HFFc6 (cell line): ENCODE measurements at places on chromosomes 4 and X. TPM values are rescaled to one million over a fixed set of nuclear protein-coding genes. Genes with fewer than 3 reads are reported as not detected.

DNA sequence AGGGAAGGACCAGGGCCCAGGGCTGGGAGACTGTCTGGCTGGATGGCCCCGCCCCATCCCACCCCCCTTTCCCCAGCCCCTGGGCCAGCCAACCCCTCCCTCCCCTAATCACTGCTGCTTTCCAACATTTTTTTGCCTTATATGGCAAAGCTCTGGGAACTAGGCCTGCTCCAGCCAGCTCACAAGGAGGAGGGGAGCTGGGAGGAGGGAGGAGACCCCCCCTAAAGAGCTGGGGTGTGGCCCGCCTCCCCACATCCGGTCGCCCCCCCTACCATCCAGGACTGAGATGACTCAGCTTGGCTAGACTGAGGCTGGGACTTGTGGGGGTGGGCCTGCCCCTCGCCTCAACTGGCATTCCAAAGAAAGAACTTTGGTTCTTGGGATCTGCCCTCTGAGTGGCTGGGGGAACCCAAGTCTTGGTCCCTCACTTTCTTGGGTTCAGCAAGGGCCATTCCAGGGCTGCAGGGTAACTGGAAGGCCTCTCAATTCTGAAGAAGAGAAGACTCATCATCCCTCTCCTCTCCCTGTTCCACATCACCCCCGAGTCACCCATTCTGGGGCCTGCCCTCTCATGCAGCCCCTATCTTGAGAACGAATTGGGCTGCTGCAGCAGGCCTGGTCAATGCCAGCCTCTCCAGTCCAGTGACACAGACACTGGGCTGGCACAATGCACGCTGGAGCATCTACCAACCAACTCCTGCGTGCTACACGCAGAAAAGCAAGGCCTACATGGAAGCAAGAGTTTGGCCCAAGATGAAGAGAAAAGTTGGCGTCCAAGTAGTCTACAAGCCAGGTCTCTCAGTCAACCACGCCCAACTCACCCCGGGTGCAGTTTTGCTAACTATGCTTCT lies 4.8 kb downstream of the FLNA start:
- H3K27me3 ChIP-seq: peaks cover 13% of the 10 kb centered on the region
- peak; percentile 91 for DNase-seq

DNA sequence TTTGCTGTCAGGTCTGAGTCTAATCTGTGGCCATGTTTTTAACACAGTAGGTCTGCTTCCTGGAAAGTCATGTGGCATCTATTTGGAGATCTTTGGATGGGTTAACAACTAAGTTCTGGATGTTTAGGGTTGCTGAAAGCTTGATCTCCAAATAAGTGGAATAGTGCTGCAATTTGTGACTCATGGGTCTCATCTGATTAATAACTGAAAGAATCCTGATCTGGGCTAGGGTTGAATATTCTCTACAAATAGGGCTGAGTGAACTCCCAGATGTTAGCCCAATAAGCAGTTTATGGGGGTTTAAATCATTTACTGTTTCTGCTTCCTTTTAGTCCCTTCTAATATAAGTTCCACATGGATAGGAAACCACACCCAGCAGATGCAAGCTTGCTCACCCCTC lies 23.1 kb downstream of the CT47C1 start:
- no peaks in the 10 kb centered on the region for H3K36me3 ChIP-seq
- peaks cover 23% of the 10 kb centered on the region for H3K4me1 ChIP-seq
- peaks cover 6% of the 10 kb centered on the region for H3K27me3 ChIP-seq
- no peak overlapping the region for H3K27ac ChIP-seq
- no peak for DNase-seq

Gene EBP
- 28.9 to 39.5 TPM (median 38.8 TPM) in 3 replicates for total RNA-seq

- peaks cover 19% of the 10 kb centered on the region for H3K36me3 ChIP-seq
- no peak overlapping the region for H3K27ac ChIP-seq
- no peak overlapping the region for H3K4me3 ChIP-seq
- DNase-seq: peak; percentile 92
- no peaks in the 10 kb centered on the region for H3K4me1 ChIP-seq
Measured at GRCh38 chr4:1323635-1324442, 23.2 kb upstream of the UVSSA start.

DNA sequence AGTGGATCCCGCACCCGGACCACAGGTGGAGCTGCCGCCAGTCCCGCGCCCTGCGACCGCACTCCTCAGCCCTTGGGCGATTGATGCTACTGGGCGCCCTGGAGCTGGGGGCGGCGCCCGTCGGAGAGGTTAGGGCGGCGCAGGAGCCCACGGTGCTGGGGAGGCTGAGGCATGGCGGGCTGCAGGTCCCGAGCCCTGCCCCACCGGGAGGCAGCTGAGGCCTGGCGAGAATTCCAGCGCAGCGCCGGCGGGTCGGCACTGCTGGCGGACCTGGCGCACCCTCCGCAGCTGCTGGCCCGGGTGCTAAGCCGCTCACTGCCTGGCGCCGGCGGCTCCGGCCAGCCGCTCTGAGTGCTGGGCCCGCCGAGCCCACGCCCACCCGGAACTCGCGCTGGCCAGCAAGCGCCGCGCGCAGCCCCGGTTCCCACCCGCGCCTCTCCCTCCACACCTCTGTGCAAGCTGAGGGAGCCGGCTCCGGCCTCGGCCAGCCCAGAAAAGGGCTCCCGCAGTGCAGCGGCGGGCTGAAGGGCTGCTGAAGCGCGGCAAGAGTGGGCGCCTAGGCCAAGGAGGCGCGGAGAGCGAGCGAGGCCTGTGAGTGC lies 1256.5 kb downstream of the STIM2 start:
- DNase-seq: no peak
- peaks cover 12% of the 10 kb centered on the region; the same call in 1 of the 2 replicates for H3K4me1 ChIP-seq
- no peak overlapping the region; the same call in 1 of the 2 replicates for H3K27ac ChIP-seq
- H3K36me3 ChIP-seq: peaks cover 10% of the 10 kb centered on the region

DNA sequence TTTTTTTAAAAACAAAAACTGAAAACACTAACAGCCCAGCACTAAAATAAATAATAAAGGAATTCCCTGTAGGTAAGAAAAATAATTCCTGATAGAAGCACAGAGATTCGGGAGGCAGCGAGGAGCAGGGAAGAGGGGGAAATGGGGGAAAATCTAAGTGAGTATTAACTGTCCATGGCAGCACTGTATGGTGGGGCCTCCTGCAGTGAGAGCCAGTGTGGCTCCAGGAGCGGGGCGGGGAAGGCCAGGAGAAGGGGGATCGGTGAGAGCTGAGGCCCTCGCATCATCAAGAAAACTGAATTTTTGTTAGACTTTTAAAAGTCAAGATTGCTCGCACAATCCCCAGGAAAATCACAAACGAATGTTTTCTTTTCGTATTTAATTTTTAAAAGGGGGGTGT lies 14.1 kb downstream of the RNF212 start:
- H3K27ac ChIP-seq: no peak overlapping the region
- H3K4me3 ChIP-seq: no peak overlapping the region
- peaks cover 31% of the 10 kb centered on the region for H3K27me3 ChIP-seq

Gene HTR2C
- not detected in 2 replicates for total RNA-seq

Gene IBSP
- not detected in 3 replicates for total RNA-seq

- H3K4me3 ChIP-seq: no peak overlapping the region
- no peak for DNase-seq
- H3K4me1 ChIP-seq: no peaks in the 10 kb centered on the region
Measured at GRCh38 chr4:145107126-145107525, 9.0 kb downstream of the ABCE1 start.

- peaks cover 9% of the 10 kb centered on the region for H3K36me3 ChIP-seq
- peaks cover 33% of the 10 kb centered on the region for H3K4me1 ChIP-seq
- DNase-seq: peak; percentile 54
- H3K27ac ChIP-seq: peak overlapping the region; percentile 86
- H3K27me3 ChIP-seq: peaks cover 4% of the 10 kb centered on the region
- peak overlapping the region; percentile 83 for H3K4me3 ChIP-seq
Measured at GRCh38 chrX:74535408-74536151, 78.8 kb downstream of the RLIM start.

Gene TACR3
- not detected in 3 replicates for total RNA-seq

DNA sequence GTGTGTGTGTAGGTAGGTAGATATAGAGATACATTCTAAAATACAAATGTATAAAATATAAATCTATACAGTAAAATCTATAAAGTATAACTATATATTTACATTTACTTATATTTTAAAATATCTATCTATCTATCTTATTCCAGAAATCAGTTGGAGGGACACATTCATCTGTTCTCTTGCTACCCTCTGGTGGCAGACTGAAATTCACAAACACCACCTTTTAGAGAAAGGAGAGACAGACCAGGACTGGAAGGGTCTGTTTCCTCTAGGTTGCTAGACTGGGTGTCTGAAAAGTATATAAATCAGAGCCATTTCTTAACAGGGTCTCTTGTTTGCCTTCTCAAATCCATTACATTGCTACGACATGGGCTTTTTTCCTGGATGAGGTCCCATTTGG lies 343.0 kb downstream of the OPHN1 start:
- H3K36me3 ChIP-seq: peaks cover 7% of the 10 kb centered on the region; the same call in 1 of the 2 replicates
- H3K27ac ChIP-seq: no peak overlapping the region
- H3K4me1 ChIP-seq: peaks cover 3% of the 10 kb centered on the region

GRCh38 chr4:111064342-111064993 lies 441.6 kb upstream of the PITX2 start:
- peak; percentile 93 for DNase-seq
- no peaks in the 10 kb centered on the region; the same call in 1 of the 2 replicates for H3K4me1 ChIP-seq
- no peaks in the 10 kb centered on the region for H3K36me3 ChIP-seq

GRCh38 chrX:49878128-49878833 lies 1.0 kb upstream of the USP27X start:
- peak overlapping the region; percentile 84 for H3K27ac ChIP-seq
- peak overlapping the region; percentile 89 for H3K4me3 ChIP-seq
- H3K36me3 ChIP-seq: no peaks in the 10 kb centered on the region

DNA sequence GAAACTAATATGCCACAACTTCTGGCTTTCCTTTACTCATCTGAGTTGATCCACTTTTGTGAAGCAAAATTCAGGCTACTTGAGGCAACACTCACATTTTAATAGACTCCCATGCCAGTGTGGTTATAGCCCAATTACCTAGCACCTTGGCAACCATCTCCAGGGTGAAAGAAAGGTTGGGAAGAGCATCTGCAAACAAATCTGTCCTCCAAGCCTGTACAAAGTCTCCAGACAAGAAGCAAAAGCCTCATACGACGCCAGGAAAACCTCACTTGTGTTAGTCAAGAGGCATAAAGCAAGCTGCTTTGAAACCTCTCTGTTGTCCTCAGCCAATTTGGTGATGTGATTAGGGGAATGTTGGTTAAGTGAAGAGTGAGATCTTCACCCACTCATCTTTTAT lies 246.6 kb downstream of the THOC2 start:
- H3K36me3 ChIP-seq: no peaks in the 10 kb centered on the region
- H3K4me3 ChIP-seq: no peak overlapping the region
- no peaks in the 10 kb centered on the region; the same call in 1 of the 2 replicates for H3K27me3 ChIP-seq
- H3K27ac ChIP-seq: peak overlapping the region; percentile 73
- peaks cover 80% of the 10 kb centered on the region for H3K4me1 ChIP-seq
- no peak for DNase-seq

Gene ABCG2
- 0.13 to 0.21 TPM (median 0.20 TPM) in 3 replicates for total RNA-seq

- H3K27me3 ChIP-seq: no peaks in the 10 kb centered on the region
- H3K27ac ChIP-seq: no peak overlapping the region
- no peak for DNase-seq
Measured at GRCh38 chrX:19955306-19955705, 35.6 kb downstream of the BCLAF3 start.

Gene LUZP4
- not detected in 2 replicates for total RNA-seq

- no peaks in the 10 kb centered on the region for H3K36me3 ChIP-seq
- H3K4me3 ChIP-seq: no peak overlapping the region
- DNase-seq: peak; percentile 30
Measured at GRCh38 chrX:55039471-55039870, 8.7 kb upstream of the ALAS2 start.

Gene SERPINA7
- total RNA-seq: not detected in 2 replicates

GRCh38 chrX:2894885-2895292 lies 34.2 kb downstream of the ARSD start:
- no peak overlapping the region for H3K27ac ChIP-seq
- peaks cover 10% of the 10 kb centered on the region for H3K4me1 ChIP-seq
- DNase-seq: peak; percentile 8

- DNase-seq: peak; percentile 25
- peak overlapping the region; percentile 82 for H3K27ac ChIP-seq
- H3K4me1 ChIP-seq: peaks cover 26% of the 10 kb centered on the region
- peak overlapping the region; percentile 41 for H3K4me3 ChIP-seq
- no peaks in the 10 kb centered on the region for H3K36me3 ChIP-seq
Measured at GRCh38 chrX:31497086-31497485, 425.2 kb upstream of the FTHL17 start.

- no peaks in the 10 kb centered on the region for H3K36me3 ChIP-seq
- H3K27ac ChIP-seq: no peak overlapping the region
- no peak overlapping the region for H3K4me3 ChIP-seq
- no peaks in the 10 kb centered on the region for H3K27me3 ChIP-seq
Measured at GRCh38 chr4:69322055-69322454, 41.8 kb downstream of the UGT2B28 start.

Gene COL4A6
- total RNA-seq: 0.10 to 0.15 TPM (median 0.12 TPM) in 3 replicates

Gene NAP1L3
- 2.0 to 9.7 TPM (median 7.9 TPM) in 3 replicates for total RNA-seq

DNA sequence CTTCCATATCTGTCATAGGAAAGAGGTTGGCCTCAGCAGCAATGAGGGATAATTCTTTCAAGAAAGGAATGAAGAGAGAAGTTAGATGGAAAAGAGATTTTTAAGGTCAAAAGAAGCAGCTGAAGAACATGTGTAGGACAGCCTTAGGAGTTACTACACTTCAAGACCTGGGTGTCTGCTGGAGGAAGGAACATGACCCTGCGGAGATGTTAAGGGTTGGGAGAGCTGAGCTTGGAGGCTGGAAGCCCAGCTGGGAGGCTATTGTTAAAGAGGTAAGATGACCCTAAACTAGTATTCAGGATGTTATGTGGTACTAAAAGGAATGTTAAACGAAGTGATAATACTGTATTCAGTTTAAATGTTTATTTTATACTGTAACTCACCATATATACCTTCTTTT lies 15.0 kb downstream of the HADH start:
- no peak overlapping the region for H3K4me3 ChIP-seq
- no peak overlapping the region for H3K27ac ChIP-seq
- peaks cover 19% of the 10 kb centered on the region for H3K36me3 ChIP-seq
- H3K27me3 ChIP-seq: peaks cover 2% of the 10 kb centered on the region; the same call in 1 of the 2 replicates
- DNase-seq: no peak
- H3K4me1 ChIP-seq: peaks cover 61% of the 10 kb centered on the region
